ENCODE measurements at places on chromosomes 2 and 18.

- DNase-seq = no peak
Measured at GRCh38 chr18:35494251-35495220, 3.2 kb downstream of the INO80C start.

DNA sequence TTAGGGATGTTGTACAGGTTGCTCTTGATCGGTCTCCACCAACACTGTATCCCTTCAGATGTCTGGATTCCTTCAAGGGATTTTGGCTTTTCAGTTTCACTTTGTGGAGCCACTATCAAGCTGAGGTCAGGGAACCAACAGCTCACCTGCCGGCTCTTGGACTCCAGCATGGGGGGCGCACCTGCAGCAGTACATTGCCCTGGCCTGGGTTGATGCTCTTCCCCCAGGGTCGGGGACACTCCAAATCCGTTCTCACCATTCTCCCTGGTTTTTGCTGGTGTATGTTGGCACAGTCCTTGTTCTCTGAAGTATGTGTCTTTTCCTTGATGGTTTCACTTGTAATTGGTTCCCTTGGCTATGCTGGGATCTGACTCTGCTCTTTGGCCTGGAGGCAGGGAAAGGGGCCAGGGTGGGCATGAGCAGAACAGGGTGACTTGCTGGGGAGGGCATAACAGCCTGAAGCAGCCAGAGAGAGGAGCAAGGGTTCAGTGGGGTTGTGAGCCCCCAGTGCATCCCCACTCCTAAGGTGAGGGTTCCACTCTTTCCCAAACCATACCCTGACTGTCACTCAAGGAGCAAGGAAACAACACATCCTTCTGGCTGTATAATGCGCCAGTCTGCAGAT is 5.1 kb downstream of the ARHGEF4 start:
- DNase-seq = no peak

- DNase-seq = no peak
Measured at GRCh38 chr2:124559236-124559635, 534.1 kb downstream of the CNTNAP5 start.

DNA sequence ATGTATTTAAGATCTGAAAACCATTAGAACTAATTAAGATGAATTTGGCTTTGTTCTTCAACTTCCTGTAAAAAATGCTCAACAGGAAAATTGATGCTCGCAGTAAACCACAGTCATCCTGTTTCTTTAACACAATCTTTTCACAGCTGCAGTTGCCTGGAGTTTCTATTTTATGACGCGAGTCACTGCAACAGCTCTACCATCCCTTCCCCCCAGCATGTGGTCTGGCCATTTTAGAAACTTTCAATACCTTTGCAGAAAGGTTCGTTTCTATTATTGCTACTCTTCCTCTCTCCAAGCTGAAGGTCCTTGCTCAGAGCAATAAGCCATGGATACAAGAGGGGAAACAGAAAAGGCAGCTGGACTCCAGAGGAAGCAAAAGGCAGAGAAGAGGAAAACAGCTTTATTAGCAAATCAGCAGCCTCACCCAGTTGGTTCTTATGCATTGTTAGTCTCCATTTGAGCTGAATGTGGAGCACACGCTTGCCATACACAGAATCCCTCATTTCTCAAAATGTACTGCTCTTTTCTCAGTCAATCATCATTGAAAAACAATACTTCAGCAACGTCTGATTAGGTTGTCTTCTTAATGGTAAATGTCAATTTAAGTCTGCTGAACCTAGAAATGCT is 3.9 kb downstream of the WIPF1 start:
- no peak for DNase-seq

DNA sequence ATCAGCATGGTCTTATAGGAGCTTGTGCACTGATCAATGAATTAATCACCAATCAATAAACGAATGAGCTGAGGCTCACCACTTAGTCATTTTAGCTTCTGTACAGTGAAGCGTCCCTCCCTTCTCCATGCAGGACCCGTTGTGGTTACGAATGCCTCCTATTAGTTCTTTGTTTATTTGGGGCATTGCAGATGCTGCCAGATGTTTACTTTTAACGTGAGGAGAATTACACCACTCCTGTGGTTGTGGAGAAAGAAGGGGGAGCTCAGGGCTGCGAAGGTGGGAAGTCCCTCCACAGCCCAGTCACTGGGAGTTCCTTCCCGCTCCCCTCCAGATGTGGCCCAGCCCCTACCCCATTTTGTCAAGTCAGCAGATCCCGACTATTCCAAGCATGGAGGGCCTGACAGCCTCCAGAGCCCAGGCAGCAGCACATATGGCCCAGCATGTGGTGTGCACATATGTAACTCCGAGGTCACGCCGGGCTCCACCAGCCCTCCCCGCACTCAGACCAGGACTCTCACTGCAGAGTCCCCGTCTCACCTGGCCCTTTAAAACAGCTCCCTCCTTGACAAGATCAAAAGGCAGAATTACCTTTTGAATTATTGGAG is 20.9 kb downstream of the PKDCC start:
- no peak for DNase-seq

DNA sequence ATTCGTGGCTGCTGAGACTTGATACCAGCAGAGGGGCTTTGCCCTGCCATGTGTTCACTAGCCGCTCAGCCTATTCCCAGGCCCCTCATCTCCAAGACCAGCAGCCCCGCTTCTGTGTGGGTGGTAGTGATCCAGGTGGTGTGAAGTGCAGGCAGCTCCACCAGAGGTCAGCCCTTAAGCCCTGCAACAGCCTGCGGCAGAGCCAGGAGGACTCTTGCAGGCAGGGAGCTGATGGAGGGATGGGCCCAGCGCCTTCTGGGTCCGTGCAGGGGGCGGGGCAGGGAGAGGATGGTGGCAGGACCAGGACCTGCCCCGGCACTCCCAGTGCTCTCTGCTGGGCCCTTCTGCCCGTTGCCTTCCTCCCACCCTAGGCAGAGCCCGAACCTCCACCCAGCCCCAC is 162.0 kb downstream of the SH3BP4 start:
- no peak for DNase-seq

- DNase-seq = no peak
Measured at GRCh38 chr18:11974741-11975325, 6.5 kb upstream of the IMPA2 start.

- DNase-seq = no peak
Measured at GRCh38 chr18:48946329-48946835, 4.4 kb downstream of the SMAD7 start.

Measured in activated T-cell treated with anti-CD3 and anti-CD28 coated beads, Interleukin-2, amount 50 U/mL, for 1 hour (primary cell).